ENCODE measurements at places on chromosomes 16 and 17. TPM values are rescaled to one million over a fixed set of nuclear protein-coding genes. Genes with fewer than 3 reads are reported as not detected.

Gene TTC19
- total RNA-seq: 64.3 TPM

- no peak for DNase-seq
Observed at GRCh38 chr17:70678889-70679288, 509.6 kb downstream of the KCNJ2 start.

- DNase-seq: no peak
Observed at GRCh38 chr17:17545031-17545820, 46.3 kb downstream of the PEMT start.

GRCh38 chr16:66617728-66618127 lies 13.2 kb downstream of the CMTM3 start:
- DNase-seq: no peak

GRCh38 chr16:86257546-86257945 lies 252.8 kb upstream of the FOXF1 start:
- peak; percentile 5 for DNase-seq

DNA sequence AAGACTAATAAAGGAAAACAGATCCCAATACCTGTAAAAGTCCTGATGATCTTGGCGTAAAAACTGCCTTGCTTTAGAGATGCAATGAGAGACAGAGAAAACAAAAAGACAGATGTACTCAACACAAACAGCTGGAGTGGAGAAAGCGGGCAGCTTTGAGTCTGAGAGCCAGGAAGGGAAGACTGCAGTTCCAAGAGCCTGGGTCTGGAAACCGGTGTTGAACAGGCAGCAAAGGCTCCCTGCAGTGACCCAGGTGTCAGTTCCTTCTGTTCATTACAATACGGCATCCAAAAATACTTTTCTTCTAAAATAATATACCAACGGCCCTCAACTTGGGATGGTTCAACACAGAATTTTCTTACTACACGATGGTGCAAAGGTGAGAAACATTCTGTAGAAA lies 29.6 kb downstream of the VPS53 start:
- no peak for DNase-seq

Gene GUCY2D
- 0.35 TPM for total RNA-seq

GRCh38 chr16:79098907-79099306 lies 501.6 kb downstream of the MAF start:
- DNase-seq: no peak

Gene MPP2
- total RNA-seq: 16.3 TPM

- no peak for DNase-seq
Observed at GRCh38 chr16:53103811-53104210, 49.0 kb downstream of the CHD9 start.

Gene MAPT
- total RNA-seq: 1.6 TPM

Gene CCDC78
- 12.1 TPM for total RNA-seq
